ENCODE measurements at places on chromosomes 6 and 20.
A peak's percentile ranks its signal among the peaks of the same experiment; 100 is the strongest.

GRCh38 chr6:24522228-24523176 lies 27.7 kb downstream of the ALDH5A1 start:
- DNase-seq = peak; percentile 21

GRCh38 chr20:10665027-10665561 lies 8.7 kb downstream of the JAG1 start:
- DNase-seq = no peak

DNA sequence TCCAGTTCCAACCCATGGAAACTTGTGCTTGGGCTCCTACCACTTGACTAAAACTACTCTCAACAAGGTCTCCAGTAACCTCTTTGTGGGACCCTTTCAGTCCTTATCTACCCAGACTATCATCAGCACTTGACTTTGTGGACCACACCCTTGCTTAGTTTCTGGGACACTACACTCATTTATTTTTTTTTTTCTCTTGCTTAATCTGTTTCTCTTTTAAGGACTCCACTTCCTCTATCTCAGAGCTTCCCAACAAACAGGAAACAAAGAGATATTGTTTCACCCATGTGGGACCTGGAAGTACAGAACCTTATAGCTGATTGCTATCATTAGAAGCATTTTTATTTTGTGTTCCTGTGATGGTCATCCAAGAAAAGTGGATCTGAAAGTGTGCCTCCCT lies 28.8 kb upstream of the ME1 start:
- no peak for DNase-seq

- DNase-seq = no peak
These were observed 2.8 kb downstream of the ANKRD60 start for GRCh38 chr20:58225452-58226200.

DNA sequence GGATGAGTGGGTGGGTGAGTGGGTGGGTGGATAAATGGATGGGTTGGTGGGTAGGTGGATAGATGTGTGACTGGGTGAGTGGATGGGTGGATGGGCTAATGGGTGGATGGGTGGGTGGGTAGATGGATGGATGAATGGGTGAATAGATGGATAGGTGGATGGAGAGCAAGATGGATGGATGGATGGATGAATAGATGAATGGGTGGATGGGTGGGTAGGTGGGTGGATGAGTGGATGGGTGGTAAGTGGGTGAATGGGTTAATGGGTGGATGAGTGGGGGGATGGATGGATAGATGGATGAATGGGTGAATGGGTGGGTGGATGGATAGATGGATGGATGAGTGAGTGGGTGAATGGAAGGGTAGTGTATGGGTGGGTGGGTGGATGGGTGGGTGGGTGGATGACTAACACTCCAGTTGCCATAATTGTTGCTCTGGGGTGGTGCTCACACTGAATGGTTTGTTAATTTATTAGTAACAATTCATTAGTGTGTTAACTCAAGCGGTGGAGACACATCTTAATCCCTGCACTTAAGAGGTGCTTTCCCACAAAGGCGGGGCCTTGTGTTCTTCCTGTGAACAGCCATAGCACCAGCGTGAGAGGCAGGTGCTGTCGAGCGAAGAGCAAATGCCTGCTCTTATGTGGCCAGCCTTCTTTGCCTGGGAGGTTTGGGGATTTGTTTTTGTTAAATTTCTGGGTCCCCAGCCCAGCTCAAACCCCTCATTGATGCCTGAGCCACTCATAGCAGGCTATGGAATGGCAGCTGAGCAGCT lies 4.9 kb upstream of the APCDD1L start:
- no peak for DNase-seq

- DNase-seq = no peak
These were observed 12.6 kb downstream of the DYNLT1 start for GRCh38 chr6:158631678-158632537.

DNA sequence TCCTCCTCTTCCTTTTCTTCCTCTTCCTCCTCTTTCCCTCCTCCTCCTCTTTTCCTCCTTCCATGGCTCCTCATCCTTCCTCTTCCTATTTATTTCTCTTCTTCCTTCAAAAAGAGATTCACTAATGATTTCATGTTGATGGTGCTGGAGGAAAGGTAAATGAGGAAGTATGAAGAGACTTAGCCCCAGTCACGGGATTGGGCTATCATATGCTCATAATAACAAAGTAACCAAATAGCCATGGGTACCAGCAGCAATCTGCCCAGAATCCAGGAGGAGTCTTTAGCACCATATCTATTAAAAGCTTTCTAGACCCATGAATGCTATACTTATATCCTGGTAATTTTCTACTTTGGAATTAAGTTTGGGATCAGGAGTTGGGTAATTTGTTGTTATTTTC lies 910.9 kb upstream of the MAP3K7 start:
- DNase-seq = no peak

DNA sequence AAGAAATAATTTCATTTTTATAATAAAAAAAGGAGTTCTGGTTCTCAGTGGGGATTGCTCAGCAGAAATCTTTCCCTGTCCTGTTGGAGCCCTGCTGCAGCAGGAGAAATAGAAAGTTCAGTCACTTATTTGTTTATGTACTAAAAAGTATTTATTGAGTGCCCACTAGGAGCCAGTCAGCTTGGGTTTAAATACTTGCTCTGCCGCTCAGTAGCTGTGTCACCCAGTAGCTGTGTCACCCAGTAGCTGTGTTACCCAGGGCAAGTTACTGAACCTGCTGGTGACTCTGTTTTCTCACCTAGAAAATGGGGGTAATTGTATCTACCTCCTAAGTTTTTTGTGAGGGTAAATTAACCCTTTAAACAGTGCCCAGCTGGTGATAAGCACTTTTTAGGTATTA lies 32.9 kb downstream of the FOXF2 start:
- DNase-seq = no peak

DNA sequence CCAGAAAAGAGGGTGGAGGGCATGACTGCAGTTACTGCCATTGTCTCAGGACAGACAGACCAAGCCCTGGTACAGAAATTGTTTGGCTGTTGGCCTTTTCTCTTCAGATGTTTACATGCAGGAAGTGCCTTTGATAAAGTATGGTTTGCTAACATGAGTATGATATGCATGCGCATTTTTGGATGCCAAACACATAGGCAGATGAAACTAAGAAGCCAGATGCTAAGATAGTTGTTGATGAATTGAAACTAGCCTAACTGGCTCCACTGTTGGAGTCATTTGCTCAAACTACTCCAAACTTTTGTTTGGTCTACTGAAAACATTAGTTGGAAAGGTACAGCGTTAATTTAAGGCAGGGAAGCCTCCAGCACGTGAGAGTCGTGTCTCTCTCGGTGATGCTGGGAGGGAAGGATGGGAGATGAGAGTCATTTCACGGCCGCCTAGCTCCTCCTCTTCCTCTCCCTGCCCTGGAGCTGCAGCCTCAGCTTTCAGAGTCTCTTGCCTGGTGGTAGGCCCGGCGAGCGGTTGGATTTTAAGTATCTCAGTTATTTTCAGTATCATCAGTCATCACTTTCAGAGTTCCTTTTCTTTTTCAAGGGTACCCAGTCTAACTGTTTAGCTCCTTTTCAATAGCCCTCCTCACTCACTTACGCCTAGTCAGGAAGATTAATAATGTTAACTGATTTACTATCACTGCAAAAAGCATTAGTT lies 29.7 kb downstream of the RREB1 start:
- DNase-seq = no peak

DNA sequence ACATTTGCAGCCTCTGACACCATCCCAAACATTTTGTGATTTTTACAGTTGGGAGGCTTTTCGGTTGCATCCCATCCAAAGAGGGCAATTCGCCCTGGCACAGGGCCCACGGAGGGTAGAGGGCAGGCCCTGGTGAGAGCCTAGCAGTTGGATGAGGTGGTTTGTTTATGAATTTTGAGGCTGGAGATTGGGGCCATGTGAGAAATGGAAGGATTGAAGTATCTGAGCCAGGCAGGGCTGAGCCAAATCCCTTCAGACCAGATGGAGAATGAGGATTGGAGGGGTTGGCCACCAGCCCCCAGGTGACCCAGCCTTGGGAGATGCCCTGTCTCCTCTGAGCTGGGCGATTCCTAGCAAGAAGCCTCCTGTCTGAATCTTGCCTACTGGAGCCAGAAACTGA lies 52.6 kb upstream of the CCDC167 start:
- no peak for DNase-seq

DNA sequence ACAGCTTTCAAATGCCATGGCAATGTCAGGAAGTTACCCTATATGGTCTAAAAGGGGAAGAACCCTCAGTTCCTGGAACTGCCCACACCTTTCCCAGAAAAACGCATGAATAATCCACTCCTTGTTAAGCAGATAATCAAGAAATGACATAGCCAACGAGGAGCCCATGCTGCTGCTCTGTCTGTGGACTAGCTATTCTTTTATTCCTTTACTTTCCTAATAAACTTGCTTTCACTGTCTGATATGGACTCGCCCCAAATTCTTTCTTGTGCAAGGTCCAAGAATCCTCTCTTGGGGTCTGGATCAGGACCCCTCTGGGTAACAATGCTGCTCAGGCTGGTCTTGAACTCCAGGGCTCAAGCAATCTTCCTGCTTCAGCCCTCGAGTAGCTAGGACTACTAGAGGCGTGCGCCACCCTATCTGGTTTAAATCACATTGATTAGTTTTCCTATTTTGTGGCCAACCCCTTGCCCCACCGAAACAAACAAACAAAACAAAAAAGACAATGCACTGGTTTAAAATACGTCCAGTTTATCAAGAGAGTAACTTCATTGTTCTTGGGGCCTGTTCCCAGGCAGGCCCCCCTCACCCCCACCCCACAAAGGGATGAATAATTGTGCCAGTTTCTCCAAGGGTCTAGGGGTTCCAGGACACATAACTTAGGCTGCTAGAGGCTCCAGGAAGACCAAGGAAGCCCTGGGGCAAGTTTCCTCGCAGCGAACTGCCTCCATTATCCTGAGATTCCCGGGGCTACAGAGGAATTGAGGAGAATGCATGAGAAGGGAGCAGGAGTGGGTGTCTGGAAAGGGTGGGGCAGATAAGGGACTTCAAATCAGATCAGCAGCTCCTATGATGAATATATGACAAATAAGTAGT lies 10.1 kb upstream of the AKAP12 start:
- no peak for DNase-seq

DNA sequence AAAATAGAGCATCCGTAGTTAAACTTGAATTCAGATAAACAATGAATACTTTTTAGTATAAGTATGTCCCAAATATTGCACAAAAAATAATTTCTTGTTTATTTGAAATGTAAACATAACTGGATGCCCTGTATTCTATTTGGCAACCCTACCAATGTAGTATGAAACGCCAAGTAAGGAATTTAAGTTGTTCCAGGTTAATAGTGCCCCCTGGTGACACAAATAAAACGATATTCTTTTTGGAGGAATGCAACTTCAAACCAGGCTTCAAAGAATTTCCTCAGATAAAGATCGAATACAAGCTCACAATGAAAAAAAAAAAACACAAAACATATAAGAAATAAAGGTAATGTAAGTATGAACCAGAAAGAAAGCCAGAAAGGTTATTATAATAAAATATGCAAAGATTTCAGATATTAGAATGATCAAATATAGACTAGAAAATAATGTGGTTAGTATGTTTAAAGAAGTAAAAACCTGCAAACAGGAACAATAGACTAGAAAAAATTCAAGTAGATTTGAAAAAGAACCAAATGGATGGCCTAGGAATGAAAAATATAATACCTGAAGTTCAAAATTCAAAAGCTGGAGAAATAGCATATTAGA lies 18.4 kb upstream of the AKAP7 start:
- DNase-seq = peak; percentile 22

GRCh38 chr6:148269386-148269785 lies 73.3 kb upstream of the SASH1 start:
- DNase-seq = no peak

GRCh38 chr6:170372380-170373325 lies 66.1 kb downstream of the FAM120B start:
- no peak for DNase-seq

DNA sequence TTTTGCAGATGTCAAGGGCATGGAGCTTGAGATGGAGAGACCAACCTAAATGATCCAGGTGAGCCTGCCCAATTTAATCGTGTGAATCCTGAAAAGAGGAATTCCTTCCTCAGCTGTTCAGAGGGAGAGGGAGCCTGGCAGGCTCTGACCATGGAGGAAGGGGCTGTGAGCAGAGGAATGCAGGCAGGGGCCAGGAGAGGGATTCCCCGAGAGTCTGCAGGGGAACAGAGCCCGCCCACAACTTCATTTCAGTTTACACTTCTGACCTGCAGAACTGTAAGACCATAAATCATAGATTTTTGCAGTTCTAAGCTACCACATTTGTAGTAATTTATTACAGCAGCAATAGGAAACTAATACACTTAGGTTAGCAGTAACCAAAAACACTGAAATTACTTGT lies 164.1 kb downstream of the TBXT start:
- no peak for DNase-seq

DNA sequence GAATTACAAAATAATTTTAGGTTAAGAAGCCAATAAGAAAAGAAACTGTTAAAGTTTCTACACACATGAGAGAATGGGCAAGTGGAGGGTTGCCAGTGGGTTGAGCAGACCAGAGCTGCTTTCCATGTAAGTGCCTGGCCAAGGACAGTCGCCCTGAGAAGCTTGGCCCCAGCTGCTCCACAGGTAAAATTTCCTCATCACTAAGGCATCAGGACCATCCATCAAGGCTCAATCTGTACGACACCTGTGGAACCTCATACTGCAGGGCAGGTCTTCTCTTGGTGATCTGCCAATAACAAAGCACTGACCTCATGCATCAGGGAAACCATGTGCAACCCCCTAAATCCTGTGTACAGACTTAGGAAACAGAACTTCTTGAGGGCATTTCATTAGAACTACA lies 115.4 kb downstream of the INSM1 start:
- DNase-seq = no peak

DNA sequence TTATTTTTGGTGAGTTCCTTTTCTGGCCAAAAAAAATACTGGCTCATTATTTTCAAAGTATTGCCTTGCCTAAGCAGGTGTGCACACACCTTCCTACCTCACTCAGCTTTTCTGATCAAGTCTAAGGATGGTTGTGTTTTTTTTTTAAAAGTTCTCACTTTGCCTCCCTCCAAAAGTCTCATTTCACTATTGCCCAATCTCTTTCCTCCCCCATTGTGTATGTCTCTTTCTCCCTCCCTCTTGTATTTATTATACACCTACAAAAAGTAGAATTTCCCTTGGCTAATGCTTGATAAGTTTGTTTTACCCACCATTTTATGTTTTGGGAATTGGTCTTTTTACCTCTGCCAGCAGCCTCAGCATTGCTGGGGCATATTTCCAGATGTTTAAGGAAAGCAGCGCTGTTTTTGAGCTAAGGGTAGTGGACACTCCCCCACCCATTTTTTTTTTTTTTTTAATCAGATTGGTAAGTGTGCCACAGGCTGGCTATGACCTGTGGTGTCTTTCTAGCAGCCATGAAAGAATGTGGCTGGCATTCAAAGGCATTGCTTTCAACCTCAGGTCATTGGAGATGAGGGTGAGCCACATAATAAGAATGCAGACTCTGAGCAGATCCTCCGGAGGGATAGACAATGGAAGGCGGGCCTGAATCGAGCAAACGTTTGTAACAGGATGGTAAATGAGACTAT lies 668.6 kb downstream of the UTRN start:
- DNase-seq = no peak

DNA sequence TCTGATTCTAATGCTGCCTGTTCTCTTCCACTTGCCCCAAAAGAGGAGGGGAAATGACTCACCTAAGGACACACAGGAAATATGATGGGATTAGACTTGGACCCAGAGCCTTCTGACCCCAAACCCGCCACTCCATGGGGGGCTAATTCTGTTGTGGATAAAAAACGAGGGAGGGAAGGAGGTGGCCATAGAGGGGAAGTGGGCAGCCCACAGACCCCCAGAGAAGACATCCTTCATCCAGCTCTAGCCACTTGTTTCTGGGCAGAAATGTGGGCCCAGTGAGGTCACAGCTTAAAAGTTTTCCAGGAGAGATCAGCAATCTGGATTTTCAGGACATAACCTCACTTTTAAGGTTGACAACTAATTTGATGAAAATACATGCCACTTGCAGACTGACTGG lies 202.1 kb downstream of the ANKRD60 start:
- no peak for DNase-seq

- no peak for DNase-seq
These were observed 18.0 kb upstream of the PREX1 start for GRCh38 chr20:48845721-48846306.
